Skeletal muscle cell (primary cell): ENCODE measurements at places on chromosomes 5 and 9.

DNA sequence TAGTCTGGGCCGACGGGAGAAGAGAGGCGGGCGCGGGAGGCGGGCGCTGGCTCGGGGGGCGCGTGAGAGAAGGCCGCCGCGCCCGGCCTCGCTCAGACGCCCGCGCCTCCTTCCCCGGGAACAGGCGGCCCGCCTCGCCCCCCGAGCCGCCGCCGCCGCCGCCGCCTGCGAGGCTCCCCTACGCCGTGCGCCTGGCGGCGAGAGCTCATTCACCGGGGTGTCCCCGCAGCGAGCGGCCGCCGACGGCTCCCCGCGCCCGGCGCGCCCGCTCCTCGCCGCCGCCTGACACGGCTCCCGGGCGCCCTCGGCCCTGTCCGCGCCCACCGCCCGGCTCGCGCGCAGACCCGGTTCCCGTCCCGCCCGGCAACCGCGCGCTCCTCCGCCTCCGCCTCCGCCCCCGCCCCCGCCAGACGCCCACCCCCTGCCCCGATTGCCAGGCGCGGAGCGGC lies at the start of gene GNAQ:
Gene GNAQ, minus strand, starts transcription at position 368 of the 449 bp plus-strand sequence. CDS start 576 bp downstream, outside the sequence.
- DNase-seq: no peak

DNA sequence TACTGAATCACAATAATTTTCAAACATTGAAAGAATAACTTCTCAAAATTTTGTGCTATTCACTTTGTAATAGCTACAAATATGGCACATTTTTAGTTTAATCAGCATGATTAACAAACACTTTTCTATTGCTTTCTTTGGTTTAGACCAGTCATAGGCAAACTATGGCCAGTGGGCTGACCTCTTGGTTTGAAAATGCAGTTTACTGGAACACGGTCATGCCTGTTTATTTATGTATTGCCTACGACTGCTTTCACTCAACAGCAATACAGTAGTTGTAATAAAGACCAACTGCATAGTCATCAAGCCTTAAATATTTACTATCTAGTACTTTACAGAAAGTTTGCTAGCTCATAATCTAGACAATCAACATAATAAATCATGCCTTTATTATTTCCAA lies 810.8 kb downstream of the TLE1 start:
- peak; percentile 35 for DNase-seq

DNA sequence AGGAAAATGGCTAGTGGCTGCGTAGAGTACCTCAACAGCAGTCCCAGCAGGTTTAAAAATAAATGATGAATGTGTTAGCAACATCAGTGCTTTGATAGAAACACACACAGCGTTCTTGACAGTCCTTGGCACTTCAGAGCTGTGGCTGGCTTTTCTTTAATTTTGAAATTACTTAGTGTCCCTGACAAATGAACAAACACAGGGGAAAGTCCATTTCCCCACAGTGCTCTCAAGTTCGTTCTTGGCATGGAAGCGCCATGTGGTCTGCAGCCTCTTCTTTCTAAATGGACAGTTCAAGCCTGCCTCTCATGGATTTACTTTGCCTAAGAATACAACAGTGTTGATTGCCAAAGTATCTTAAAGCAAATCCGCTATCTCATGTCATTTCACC lies 102.2 kb downstream of the ADAMTS12 start:
- no peak for DNase-seq

DNA sequence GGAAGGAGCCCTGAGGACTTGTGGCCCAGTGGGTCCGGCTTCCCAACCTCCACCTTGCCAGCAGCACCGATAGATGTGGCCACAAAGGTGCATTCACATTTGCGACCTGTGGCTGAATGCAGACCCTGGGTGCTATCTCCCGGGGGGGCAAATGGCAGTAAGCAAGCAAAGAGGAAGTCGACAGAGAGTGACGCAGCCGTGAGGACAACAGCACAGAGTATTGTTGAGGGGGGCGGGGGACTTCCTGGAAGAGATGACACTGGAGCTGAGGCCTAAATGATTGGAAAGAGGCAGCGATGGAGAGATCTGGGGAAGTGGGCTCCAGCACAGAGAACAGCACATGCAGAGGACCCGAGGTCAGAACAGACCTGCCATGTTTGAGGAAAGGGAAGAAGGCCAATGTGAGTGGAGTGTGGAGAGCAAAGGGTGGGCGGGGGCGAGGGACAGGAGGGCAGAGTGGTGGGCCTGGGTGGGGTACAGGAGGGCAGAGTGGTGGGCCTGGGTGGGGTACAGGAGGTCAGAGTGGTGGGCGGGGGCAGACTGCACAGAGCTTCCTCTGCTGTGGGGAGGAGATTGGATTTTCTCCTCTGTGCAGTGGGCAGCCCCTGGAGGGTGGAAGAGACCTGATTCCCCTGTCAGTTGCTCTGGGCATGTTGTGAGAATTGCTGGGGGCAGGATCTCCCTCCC lies 42.6 kb downstream of the ADAMTS2 start:
- DNase-seq: no peak

- DNase-seq: no peak
Measured at GRCh38 chr9:123456011-123456410, 100.0 kb downstream of the CRB2 start.

GRCh38 chr9:83583151-83584014 lies 39.6 kb upstream of the IDNK start:
- DNase-seq: no peak

DNA sequence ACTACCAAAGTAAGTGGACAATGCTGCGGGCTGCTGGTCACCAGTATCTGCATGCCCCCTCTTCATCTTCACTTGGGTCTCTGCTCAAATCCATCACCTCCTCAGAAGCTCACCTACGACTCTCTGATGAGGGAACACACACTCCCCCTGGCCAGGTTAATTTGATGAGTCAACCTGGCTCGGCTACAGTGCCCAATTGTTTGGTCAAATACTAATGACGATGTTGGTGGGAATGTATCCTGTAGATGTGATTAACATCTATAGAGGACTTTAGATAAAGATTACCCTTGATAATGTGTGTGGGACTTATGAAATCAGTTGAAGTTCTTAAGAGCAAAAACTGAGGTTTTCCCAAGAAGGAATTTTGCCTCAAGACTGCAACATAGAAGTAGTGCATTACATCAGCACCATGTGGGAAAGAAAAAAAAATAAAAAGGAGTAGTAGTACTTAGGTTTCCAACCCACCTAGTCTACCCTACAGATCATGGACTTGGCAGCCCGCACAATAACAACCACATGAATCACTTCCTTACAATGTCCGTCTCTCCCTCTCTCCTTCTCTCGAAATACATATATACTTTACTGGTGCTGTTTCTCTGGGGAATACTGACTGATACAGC lies 467.3 kb downstream of the DNAH5 start:
- peak; percentile 91 for DNase-seq

DNA sequence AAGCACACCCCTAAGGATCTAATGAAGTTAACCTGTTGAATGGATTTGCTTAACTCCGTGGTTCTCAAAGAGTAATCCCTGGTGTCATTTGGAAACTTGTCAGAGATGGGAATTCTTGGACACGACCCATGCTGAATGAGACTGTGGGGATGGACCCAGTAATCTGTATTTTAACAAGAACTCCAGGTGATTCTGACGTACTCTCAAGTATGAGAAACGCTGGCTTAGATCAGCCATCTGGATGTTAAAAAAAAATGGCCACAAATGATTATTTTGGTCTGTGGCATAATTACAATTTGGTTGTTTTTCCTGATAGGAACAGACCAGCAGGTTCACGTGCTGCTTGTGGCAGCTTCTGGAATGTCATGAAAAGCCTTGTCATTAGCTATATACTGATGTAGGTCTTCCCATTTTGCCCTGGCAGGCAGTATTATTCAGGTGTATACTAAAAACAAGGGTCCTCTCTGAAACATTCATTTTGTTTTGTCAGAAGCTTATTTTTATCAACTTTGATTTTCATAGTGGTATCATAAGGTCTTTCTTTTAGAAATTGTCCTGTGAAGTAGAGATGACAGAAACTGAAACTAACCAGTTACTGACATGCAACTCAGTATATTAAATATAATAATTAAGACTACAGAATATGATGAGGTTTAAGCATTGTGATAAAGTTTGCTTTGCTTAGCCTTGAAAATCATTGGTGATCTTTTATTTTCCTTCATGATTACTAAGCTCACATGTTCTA lies 15.4 kb downstream of the CPEB4 start:
- no peak for DNase-seq

DNA sequence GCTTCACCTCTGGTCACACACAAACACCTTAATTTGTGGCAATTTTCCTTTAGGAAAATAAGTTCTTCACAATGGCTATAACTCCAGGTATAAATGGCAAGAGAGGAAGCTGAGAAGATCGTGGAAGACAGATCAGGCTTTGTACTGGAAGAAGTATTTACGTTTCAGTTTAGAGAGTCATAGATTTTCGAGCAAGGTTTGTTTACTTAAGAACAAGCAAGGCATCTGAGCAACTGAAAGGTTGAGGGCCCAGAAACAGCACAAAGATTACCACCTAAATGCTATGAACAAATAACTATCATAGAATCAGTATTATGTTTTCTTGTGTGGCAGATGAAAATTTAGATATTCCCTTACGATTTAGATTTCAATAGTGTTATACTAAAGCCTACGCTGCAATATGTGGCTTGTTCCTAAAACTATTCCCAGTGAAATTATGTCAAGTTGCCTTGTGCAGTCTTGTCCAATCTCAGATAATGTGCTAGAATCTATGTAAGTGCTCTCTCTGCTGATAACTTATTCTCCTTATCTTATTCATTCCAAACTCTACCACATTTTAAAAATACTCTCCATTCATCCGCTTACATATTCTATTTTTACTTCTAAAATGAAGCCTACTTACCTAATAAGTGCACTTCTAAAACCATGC lies 6.7 kb downstream of the SLCO4C1 start:
- DNase-seq: no peak

- no peak for DNase-seq
Measured at GRCh38 chr5:170408226-170408625, 19.1 kb upstream of the KCNMB1 start.

DNA sequence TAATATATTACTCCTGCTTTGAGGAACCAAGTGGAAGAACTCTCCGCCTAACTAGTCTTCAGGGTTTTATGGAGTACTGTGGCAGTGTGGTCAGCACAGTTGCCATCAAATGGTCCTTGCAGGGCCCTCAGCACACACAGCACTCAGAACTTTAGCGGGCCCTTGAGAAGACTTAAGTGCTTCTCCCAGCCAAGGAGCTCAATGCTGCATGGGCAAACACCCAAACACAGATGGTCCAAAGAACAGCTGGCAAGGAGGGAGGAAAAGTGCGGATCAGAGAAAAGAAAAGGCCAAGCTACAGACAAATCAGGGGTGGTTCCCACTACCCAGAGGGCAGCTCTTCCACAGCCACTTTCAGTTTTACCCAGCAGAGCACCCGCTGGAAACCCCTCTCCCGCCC lies 98.6 kb downstream of the SPOCK1 start:
- DNase-seq: no peak

DNA sequence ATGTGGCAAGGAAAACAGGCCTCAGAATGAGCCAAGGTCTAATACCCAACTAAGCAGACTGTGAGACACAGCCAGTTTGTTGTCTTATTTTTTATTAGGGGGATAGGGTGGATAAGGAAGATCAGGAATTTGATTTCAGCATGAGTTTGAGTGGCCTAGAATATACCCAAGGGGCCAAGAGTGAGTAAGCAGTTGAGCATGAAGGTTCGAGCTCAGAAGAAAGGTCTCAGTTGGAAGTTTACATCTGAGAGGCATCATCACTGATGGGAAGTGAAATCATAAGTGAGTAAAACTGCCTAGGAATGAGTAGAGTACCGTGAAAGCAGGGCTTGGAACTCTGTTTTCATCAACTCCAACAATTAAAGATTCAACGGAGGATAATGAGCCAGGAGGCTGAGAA lies 12.6 kb downstream of the PSMD5 start:
- peak; percentile 43 for DNase-seq

DNA sequence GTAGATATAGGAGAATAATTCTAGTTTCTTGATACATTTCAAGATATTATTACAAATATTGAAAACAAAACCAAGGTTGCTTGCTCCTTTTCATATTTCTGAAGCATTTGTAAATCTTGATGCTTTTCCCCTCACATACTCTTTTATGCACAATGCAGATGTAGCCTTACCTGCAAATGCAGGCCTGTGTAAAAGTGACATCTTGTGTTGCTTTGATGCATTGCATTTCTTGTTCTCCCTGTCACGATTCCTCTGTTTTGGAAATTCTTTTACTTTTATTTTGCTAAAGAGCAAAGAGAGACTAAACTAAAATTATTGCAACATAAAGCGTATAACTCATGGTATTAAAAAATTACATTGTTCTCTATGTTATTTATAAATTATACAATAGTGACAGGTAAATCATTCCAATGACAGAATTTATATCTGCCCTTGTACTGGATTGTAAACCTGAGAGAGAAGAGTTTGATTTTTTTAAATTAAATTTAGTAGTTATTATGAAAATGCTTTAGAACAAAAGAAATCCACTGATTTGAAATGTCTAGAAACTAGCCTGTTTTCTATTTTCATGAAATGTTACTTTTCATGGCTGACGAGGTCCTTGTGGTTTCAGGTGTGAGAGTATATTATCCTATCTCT lies 970.0 kb downstream of the MAT2B start:
- peak; percentile 7 for DNase-seq

DNA sequence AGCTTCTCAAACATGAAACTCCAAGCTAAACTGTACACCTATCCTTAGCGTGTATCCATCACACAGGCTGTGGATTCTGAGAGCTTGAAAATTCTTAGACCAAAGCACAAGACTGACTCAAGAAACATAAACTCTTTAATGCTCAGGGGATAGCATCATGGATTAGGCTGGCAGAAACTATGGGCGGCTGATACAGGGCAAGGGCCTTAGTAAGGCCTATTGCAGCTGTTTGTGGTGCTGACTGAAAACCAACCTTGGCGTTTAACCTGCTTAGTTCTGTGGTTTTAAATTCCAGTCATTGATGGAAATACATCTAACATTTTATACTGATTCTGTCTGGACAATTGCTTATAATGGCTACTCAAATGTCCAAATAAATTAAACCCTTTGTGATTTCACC lies 183.7 kb downstream of the TLR4 start:
- DNase-seq: no peak

DNA sequence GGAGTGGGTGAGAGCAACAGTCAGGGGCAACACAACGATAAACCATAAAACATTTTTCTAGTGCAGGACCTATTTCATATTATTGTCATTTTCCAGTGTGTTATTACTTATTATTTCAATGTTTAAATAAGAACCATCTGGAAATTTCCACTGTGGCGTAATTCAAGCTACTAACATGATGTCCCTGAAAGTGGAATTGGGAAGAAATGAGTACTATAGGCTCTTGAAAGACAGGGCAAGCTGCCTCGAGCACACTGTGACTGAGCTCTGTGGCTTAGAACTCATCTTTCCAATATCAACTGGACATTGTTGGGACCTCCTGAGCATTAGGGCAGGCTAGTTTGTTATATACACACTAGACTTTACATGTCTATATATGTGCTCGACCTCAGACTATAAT lies 182.9 kb upstream of the RIOK2 start:
- DNase-seq: no peak

GRCh38 chr9:120438836-120439546 lies 141.0 kb downstream of the CDK5RAP2 start:
- DNase-seq: no peak
